Cerebellar nuclear complex (tissue), 1 donor: ENCODE measurements at places on chromosomes 1 and 21.

GRCh38 chr1:214004014-214004413, 16.2 kb downstream of the PROX1 start:
- DNase-seq: no peak

GRCh38 chr1:87045761-87046304, 131.4 kb downstream of the HS2ST1 start:
- no peak for DNase-seq

GRCh38 chr1:14740016-14740415, 141.5 kb downstream of the KAZN start:
- DNase-seq: no peak

DNA sequence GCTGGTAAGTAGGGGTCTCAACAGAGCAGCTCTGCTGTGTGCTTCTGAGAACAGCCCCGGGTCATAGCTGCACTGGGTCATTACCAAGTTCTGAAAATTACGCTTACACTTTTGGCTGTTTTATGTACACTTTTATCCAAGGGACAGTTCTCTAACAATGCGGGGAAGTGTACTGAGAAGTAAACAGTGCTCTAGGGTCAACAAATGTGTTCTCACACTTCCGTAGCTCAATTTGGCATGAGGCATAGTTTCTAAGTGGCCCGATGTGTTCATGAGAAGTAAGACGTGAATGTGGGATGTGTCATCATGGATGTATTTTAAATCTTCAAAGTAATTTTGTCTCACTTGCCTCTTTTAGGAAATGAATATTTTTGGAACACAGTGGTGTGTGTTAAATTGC, 10.9 kb upstream of the VAMP3 start:
- DNase-seq: no peak

- no peak for DNase-seq
These were observed 96.0 kb upstream of the BMP8A start for GRCh38 chr1:39395357-39395831.

GRCh38 chr1:154717528-154717924, 109.5 kb upstream of the ADAR start:
- no peak for DNase-seq

GRCh38 chr1:208019257-208019656, 108.3 kb upstream of the CD34 start:
- no peak for DNase-seq

GRCh38 chr1:101363891-101364318, 127.1 kb downstream of the S1PR1 start:
- no peak for DNase-seq

DNA sequence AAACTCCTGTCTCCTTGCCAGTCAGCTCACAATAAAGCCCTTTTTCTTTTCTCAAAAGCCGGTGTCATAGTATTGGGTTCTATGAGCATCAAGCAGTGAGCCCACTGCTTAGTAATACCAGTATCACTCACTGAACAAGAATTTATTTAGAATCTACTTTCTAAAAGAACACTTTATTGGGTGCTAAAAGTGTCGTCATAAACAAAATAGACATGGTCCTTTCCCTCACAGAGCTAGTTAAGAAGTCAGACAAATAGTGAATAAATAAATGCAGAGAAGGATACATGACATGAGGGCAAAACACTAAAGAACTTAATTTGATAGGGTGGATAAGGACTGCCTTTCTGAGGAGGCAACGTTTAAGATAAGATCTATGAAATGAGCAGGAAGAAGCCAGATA, 32.2 kb downstream of the EVI5 start:
- DNase-seq: no peak

GRCh38 chr1:22388671-22389450, 62.8 kb upstream of the ZBTB40 start:
- no peak for DNase-seq

- DNase-seq: no peak
These were observed 8.3 kb upstream of the GPR89B start for GRCh38 chr1:147919896-147920295.

DNA sequence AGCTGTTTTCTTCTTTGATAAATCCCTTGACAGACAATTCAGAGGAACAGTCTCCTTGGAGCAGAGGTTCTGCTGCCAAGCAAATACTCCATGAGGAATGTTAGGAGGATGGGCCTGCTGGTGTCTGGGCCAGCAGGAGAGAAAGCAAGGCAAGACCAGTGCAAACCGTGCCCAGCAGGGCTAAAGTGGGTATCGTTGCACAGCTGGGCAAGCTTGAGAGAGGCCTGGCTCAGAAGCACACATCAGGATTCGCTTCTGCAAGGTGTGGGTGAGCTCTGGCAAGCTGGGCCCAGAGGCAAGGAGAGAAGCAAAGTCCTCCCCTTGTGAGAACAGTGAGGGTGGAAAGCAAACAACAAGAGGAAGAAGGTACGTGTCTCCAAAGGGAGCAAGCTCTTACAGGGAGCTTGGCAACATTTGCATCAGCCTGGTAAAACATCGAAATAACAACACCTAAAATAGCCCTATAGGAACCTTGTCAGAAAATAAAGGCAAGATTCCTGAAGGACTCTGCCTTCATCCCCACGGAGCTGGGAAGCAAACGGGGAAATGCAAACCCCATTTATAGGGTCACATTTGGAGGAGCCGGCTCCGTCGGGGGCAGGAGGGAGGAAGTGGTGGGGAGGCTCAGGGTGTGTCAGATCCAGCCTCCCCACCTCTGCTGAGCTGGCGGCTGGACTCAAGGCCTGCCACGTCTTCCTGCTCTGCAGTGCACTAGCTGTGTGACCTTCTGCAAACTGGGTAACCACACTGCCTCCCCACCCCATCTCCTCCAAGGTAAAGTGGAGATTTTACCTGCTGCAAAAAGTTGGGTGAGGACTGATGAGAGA, 62.3 kb upstream of the HIVEP3 start:
- DNase-seq: no peak

DNA sequence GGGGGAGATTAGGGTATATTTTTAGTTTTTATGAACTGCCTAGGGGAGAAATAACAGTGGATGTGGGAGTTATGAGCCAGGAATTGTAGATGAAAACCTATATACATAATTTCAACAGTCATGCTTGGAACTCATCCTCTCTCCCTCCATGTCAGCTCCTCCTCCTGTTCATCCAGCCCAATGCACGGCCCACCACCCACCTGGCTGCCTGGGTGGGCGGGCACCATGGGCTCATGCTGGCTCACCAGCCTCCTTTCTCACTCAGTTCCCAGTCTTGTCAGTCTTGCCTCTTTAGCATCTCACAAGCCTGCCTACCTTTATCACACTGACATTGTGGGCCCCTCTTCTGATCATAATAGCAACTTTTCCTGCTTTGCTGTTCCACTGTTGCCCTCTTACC, 336.0 kb downstream of the DISC1 start:
- no peak for DNase-seq

DNA sequence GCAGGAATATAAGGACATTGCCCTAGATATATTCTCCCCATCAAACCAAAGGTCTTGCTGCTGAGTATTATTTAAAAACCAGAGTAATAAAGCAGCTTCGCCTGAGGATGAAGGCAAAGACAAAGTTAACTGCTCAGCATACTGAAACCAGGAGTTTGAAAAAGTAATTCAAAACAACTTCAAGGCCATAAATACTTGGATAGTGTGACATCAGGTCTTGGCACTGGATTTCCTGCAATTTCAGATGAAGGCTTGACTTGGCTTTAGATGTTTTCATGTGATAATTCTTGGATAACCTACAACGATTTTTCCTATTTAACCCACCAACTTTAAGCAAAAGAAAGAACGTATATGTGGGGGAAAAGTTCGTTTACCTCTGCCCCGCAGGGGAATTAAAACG, 10.6 kb downstream of the SOD1 start:
- no peak for DNase-seq

GRCh38 chr21:19899645-19900044, 1098.6 kb upstream of the NCAM2 start:
- no peak for DNase-seq

DNA sequence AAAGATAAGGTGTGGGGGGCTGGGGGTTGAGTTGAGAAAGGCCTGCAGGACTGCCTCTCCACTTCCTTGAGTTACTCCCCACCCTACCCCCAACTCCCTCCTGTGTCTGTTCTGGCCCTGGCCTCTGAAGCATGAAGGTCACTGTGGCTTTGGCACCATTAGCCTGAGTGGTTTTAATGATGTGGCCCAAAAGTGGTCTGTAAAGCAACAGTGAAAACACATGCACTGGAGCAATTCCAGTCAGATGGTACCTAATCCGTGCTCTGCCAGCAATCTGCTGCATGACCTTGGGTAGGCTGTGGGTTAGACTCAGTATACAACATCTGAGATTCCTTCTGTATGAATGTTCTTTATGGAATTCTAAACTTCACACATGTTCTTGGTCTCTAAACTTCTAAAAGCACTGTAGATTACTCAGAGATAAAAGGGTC, 86.5 kb upstream of the ATP1A1 start:
- no peak for DNase-seq

DNA sequence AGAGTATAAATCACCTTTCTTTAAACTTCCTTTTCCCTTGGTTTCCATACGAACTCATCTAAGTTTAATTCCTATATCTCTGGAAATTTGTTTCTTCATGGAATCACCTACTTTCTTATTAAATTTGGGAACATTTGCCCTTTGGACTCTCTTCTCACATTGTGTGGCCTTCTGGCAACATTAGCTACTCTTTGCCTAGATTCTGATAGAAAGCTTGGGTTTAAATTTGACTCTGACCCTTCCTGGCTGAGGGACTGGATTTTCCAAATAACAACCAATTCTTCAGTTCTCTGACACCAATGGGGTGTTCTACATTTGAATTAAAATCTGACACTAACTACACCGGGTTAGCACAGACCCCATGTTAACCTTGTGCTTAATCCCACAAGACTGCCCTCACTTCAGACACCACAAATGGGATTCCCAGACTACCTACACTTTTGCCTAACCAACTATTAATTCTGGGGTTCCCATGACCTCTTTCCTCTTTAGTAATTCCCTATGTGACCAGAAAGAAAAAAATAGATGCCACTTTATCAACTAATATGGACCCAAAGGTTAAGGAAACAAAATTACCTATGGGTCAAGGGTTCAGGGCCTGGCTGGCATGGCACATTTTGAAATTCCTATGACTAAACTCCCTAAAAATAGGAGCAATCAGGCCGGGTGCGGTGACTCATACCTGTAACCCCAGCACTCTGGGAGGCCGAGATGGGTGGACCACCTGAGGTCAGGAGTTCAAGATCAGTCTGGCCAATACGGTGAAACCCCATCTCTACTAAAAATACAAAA, 9.7 kb upstream of the THEM4 start:
- no peak for DNase-seq

DNA sequence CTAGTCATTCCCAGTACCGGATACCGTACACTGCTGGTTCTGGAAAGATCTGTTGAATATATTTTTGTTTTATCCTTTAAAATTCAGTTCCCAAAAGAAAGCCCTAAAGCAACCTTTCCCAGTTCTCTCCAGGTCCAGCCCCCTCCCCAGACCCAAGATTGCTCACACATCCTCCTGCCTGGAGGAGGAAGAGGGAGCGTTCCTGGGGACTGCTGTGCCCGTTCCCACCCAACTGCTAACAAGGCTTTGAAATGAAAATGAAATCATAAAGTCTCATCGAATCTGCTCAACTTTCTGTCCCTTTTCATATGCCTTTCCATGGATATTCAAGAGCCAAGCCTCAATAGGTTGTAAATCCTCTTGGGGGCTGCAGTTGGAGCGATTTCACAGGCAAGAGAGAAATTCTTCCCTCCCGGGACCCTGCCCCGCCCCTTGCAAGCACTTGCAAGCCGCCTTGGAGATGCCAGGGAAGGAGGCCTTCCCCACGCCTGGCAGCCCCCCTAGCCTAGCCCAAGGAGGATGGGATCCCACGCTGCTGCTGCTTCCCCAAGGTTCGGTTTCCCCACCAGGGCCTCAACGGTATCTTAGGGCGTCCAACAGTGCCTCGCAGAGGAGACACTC, 113.2 kb upstream of the CACHD1 start:
- no peak for DNase-seq

- no peak for DNase-seq
These were observed 1301.4 kb downstream of the PLA2G4A start for GRCh38 chr1:188129856-188130838.

GRCh38 chr1:40612345-40612831, 53.1 kb downstream of the RIMS3 start:
- DNase-seq: no peak

DNA sequence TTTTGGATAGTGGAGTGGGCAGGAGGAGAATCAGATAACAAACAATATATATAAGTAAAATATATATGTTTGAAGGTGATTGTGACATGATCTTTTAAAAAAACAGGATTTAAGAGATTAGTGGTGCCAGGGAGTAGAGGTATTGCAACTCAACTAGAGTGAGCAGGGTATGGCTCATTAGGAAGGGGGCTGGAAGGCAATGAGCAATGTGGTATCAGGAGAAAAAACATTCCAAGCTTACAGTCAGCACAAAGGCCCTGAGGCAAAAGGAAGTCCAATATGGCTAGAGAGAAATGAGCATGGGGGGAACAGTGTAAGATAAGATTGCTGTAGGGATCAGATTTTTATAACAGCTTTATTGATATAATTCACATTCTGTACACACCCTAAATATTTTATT, 5.3 kb upstream of the GADD45A start:
- no peak for DNase-seq

GRCh38 chr1:161483361-161483760, 21.9 kb upstream of the FCGR2A start:
- DNase-seq: no peak

- DNase-seq: no peak
These were observed 206.8 kb upstream of the PLXNA2 start for GRCh38 chr1:208450958-208451357.

DNA sequence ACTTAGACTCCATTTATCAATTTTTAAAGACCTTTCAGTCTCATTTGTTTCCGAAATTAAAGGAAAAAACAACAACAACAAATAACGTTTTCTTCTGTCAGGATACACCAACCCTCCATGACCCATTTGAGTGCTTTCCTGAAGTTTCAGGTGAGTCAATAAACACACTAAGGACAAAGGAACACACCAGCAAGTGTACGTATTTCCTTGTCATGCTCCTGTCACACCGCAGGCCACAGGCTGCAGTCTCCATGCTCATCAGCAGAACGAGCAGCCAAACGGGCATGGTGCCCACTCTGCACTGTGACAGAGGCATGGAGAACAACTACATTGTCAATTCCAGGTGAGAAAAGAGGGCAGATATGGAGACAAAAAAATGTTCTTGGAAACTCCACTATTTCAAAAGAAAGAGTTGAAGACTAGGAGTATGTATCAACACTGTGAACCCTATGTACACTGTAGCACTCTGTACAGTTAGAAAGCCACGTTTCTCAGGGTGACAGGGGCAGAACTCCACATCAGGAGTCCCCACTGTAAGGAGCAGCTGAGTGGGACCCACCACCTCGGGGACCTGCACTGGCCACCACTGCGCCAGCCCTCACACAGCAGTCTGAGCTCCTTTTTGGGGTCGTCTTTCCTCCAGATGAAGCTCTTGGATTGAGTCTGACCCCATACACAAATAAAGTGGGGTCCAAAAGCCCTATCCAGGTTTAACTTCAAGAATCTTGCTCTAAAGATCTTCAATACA, 2.6 kb downstream of the PTTG1IP start:
- DNase-seq: peak; percentile 28

- no peak for DNase-seq
These were observed 37.2 kb upstream of the ETS2 start for GRCh38 chr21:38768471-38769063.
